ENCODE measurements at places on chromosomes 2 and 18.

DNA sequence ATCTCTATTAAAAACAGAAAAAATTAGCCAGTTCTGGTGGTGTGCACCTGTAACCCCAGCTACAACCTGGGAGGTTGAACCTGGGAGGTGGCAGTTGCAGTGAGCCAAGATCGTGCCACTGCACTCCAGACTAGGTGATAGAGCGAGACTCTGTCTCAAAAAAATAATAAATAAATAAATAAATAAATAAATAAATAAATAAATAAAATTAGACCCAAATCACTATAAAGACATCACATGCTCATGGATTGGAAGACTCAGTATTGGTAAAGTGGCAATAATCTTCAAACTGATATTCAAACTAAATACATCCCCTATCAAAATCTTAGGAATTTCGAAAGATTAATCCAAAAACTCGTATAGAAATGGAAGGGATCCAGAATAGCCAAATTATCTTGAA, 15.5 kb upstream of the GALNT1 start:
- DNase-seq, result no peak

- DNase-seq, result no peak
These were observed 136.1 kb downstream of the DNER start for GRCh38 chr2:229578052-229578846.

- no peak for DNase-seq
These were observed 272.1 kb upstream of the DOK6 start for GRCh38 chr18:69128566-69128965.

DNA sequence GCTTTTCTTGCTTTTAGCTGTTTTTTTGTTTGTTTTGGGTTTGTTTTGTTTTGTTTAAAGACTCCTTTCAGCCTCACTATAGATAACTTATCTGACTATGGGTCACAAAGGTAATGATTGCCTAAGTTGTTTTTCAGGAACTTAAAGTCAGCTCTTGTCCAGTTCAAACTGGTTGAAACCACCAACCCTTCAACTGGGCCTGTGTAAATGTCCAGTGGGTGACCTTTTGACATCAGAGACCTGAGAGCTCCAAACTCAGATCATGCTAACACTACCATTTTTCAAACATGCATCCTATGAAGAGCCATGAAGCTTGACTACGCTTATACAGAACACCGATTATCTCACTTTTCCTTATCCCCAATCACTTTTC, 144.6 kb upstream of the RMP24 start:
- DNase-seq, result no peak

DNA sequence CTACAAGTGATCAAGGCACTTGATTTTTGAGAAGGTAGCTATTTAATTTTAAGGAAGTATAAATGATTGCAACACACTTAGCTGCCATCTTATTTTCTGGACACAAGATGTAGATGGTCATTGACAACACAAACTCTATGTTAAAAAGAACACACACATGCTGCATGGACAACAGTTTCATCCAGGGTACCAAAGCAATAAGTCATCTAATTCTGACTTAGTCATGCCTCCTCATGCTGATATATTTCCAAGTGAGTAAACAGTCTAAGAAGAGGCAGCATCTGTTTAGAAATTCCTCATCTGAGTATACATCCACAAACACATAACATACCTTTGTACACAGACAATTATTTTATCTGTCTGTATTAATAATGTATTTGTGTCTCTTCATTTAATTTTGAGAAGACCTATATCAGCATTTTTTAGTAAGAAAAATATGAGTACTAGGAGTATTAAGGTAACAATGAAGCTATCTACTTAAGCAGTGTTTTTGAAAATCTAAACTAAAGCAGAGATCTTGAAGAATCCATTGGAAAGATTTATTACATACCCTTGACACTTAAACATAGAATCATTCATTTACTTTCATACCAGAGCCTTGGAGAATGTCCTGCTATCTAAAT, 84.9 kb downstream of the SCN1A start:
- DNase-seq, result no peak

GRCh38 chr2:105631922-105632321, 112.8 kb upstream of the NCK2 start:
- no peak for DNase-seq

DNA sequence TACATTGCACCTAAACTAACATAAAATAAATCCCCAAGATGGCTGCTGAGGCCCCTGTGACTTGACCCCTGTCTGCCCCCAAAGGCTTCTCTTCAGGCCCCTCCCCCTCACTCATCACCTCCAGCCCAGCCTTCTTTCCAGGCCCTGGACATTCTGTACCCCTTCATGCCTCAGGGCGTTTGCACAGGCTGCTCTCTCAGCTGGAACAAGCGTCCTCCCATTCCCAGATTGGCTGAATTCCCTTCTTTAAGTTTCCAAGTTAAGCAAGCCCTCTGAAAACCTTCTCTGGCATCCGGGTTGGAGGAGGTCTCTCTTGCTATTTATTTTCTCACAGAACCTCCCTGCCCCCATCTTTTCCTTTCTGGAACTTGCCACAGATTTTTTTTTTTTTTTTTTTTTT, 165.2 kb upstream of the BCL2L11 start:
- no peak for DNase-seq

GRCh38 chr18:75205514-75206132, 3.3 kb downstream of the PTGR3 start:
- DNase-seq, result no peak

DNA sequence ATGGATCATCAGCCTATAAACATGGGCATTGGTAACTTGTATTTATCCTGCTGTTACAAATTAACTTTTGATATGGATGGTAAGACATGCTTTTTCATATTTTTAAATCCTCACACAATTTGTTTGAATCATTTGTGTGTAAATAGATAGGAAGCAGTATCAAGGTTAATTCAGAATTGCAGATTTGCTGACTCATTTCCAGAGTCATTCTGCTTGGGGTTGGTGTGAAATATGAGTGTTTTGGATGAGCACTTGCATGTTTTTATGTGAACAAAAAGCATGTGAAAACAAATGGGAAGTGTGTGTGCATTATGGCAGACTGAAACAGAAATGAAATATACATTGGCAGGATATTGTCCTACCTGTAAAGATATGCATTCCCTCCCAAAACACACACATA, 11.8 kb downstream of the CCDC85A start:
- peak; percentile 33 for DNase-seq

DNA sequence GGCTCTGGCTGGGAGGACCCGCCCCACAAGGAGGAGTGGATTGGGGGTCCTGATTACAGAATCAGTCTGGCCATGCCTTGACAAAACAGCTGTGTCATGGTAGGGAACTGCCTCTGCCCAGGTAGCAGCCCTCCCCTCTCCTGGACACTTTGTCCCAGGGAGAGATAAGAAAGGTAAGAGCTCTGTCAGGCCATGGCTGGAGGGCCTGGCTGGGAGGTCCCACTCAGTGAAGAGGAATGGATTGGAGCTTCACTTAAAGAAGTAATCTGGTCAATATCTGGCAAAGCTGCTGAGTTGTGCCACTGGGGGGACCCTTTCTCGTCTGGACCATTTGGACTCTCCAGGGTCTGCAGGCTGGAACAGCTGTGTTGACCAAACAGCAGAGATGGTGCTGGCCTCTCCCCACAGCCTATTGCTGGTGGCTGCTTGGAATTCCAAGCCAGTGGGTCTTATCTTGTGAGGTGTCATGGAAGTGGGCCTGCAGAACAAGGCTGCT, 75.4 kb downstream of the EPC2 start:
- no peak for DNase-seq

- DNase-seq, result no peak
These were observed 285.0 kb upstream of the KCNH7 start for GRCh38 chr2:163123526-163123925.

DNA sequence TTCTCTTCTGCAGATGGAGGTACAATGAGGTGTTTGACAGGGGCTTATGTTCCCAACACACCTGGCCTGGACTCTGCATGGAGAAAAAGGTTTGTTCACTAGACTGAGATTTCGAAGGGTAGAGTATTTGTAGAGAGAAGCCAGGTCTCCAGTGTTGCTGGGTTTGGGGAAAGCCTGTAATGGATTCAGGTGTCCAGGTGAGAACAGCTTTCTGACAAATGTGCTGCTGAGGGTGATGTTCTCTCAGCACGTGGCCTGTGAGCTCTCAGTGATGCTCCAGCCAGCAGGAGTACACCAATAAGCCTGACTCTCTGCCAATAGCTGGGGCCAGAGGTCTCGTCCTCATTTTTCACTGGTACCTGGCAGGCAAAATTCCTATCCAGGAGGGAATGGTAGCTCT, 43.8 kb upstream of the ARHGAP25 start:
- no peak for DNase-seq

DNA sequence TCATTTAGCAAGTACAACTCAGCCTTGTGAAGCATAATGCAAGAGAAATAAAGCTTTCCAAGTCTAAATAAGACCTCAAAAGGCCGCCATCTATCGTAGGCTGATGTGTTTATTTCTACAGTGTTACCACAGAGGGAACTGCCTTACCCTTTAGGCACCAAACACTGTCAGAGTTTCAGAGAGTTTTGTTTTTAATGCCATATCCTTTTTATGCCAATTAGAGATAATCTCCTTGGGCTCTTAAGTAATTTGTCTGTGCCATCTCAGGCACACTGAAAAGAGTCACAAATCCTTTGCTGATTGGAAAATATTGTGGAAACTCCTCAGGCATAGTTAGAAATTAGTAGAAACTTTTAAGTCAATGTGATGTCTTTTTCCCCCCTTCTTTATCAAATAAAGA, 797.1 kb downstream of the SLC4A3 start:
- no peak for DNase-seq

- DNase-seq, result no peak
These were observed 172.0 kb upstream of the SPOPL start for GRCh38 chr2:138329591-138329990.

- no peak for DNase-seq
These were observed 85.7 kb downstream of the PXDN start for GRCh38 chr2:1658394-1659151.

DNA sequence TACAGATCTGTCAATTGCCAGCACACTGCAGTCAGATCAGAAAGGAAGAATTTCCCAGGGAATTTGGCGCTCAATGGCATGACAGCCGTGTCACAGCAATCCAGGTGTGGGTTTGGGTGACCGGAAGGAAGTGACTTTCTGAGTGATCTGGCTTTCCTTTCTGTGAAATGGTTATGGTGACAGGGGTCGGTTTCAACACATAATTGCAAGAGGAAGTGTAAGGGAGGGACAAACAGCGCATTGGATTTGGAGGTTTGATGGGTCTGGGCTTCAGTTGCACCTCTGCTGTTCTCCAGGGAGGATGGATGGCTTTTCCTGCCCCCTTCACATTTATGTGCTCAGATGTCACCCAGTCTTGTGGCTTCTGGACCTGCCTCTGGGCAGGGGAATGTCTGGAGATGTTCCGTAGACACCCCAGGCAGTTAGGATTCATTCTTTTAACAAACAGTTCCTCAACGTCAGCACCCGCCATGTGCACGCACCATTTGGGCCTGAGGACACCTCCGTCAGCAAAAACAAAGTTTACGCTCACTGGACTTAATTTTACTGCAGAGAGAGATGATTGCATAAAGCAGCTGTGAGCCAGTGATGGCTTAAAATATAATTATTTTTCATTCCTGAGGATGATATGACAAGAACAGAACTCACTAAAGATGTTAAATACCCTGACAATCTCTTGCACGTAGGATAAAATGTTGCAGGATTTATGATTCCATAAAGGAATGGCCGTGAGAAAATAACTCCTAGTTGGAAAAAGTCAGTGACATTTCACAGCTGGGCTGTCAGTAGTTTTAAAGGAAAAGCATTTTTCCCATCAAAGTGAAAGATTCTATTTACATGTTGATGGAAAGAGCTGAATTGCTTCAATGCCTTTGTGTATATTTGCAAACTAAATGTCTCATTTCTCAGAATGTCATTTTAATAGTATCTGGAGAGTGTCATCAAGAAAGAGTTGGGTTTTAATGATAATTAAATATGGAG, 36.9 kb downstream of the MBP start:
- no peak for DNase-seq
